ENCODE measurements at places on chromosomes 16 and 17.

- no peak for DNase-seq
Observed at GRCh38 chr16:55468352-55468990, 10.5 kb upstream of the MMP2 start.

GRCh38 chr16:67025210-67025550 is 3.8 kb upstream of the CBFB start:
- DNase-seq = no peak

DNA sequence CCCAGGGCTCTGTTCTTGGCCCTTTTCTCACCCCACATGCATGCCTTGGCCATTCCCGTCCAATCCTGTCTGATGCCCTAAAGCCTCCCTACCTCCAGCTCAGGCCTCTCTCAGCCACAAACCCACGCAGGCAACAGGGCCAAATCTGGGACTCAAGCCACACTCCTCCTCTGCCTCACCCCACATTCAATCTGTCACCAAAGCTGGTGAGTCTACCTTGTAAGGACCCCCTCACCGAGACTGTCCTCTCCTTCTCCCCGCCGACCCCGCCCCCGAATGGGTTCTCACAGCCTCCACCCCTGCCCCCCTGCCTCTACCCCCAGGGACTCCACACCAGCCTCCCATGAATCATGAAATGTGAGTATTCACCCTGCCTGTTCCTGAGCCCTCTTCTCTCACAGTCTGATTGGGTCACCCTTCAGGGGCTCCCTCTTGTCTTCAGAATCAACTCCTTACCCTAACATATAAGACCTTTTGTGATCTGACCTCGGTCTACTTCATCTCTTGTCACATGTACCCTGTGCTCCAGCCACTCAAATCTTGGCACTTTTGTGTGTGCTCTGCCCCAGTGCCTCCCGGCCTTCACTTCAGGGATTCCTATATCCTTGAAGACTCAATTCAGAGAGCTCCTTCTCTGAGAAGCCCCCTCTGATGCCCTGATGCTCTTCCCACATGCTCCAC is 10.7 kb downstream of the EPOP start:
- no peak for DNase-seq

DNA sequence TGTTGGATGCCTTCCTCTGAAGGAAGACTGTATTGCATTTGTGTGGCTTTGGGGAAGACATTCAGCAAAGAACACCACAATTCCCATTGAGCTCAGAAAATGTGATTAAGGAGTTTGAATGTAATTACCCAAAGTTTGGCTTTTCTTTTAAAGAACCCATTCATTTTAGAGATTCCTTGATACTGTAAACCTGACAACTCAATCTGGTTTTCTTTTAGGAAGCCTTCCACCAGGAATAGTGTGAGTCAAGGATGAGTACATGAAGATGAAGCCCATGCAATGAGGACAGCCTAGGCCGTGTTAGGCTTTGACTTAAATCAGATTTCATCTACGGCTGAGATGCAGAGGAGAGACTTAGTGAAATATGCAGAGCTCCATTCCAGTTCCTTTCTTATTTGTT is 271.7 kb upstream of the TBX2 start:
- no peak for DNase-seq

- DNase-seq = no peak
Observed at GRCh38 chr17:77394540-77395295, 253.9 kb downstream of the SEC14L1 start.

GRCh38 chr17:78581304-78581703 is 4.1 kb upstream of the DNAH17 start:
- no peak for DNase-seq

DNA sequence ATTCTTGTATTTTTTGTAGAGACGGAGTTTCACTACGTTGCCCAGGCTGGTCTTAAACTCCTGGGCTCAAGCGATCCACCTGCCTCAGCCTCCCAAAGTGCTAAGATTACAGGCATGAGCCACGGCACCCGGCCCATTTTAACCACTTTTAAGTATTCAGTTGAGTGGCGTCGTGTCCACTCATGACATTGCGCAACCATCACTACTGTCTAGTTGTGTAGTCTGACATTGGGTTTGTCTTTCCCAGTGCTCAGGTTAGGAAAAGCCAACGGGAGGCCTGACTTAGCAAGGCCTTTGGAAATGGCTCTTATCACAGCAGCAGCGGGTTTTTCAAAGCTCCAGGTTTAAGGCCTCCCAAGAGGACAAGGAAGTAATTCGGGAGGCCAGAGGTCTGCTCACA is 58.7 kb downstream of the LITAF start:
- DNase-seq = no peak

DNA sequence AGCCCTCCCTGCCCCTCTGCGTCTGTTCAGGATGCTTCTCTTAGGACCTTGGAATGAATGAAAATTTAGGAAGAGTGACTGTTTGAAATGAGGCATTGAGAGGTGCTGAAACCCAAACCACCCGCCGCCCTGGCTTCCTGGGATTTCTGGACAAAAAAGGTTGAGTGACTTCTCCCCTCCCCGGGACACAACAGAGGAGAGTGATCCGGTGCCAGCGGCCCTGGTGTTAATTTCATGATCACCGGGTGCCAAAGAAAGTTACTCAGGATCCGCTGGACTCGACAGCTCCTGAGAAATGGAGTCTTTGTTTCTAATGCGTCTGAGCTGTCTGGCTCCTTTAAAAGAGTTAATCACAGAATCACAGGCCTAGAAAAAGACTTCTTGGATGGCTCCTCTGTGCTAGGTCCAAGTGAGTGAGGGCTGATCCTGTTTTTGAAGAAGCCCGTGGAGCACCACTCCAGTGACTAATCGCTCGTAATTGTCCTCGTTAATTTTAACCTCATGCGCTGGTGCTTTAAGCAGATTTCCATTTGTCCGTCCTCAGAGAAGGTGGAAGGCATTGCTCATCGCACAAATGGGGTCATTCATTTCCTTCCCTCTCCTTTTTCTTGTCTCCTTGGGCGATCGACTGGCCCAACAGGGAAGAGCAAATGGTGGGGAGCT is 144.4 kb upstream of the ZFHX3 start:
- no peak for DNase-seq

GRCh38 chr17:62923258-62924150 is 42.5 kb upstream of the TANC2 start:
- no peak for DNase-seq

- DNase-seq = no peak
Observed at GRCh38 chr16:56222474-56222997, 31.2 kb downstream of the GNAO1 start.
